ENCODE measurements at places on chromosomes 2 and 18.

DNA sequence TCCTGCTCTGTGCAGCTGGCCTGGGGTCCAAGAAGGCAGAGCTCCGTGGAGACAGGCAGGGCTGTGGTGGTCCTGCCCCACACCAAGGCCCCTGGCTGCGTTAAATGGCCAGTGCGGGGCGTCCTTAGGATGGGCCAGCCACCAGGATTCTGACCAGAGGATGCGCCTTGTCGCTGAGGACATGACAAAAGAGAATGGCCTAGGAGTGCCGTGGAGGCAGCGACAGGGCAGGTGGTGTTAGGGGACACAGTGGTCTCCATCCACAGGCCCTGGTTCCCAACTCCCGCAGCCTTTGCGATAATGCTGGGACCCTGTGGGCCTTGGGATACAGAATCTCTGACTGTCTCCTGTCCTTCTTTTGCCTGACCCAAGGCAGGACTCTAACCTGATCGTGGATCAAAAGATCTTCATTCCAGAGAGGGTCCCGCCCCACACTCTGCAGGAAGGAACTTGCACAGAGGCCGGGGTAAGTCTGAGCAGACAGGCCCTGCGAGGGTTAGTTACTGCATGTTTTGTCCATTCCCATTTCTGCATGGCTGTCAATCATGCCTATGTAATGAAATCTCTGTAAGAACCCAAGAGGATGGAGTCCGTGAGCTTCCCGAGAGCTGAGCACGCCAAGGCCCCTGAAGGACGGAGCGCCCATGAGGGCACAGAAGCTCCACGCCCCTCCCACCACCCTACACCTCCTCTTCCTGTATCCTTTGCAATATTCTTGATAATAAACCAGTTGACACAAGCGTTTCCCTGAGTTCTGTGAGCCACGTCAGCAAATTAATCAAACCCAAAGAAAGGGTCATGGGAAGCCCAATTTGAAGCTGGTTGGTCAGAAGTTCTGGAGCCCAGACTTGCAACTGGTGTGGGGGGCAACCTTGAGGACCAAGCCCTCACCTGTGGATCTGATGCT is 251.5 kb upstream of the SALL3 start:
- no peak for DNase-seq

DNA sequence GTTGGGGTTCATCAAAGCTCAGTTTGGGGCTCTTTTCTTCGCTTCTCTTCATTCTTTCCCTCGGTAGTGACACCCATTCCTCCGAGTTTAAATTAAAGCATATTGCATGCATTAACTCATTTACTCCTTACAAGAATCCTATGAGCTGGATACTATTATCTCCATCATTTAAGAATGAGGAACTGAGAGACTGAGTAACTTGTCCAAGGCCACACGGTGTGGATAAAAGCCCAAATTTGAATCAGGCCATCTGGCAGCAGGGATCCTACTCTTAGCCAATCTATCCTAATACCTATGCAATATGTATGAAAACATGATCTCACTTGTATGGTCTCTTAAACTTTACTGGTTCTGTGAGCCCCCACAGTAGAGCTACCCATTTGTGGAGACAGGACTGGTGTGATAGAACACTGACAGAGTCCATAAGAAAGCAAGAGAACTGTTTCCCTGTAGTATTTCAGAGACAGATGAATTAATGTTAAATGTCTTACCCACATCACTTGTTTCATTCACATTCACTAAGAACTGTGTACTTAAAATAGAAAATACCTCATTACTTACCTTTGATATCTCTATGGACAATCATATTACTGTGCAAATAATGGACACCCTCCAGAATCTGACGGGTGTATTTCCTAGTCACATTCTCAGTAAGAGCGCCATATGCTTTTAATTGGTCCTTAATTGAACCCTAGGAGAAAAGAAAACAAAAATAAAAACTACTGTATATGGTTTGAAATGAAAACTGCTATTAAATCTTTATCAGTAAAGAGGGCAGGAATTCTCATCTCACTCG is 20.4 kb upstream of the ERCC3 start:
- no peak for DNase-seq

- no peak for DNase-seq
These were observed 74.5 kb downstream of the SPRED2 start for GRCh38 chr2:65357959-65358294.

DNA sequence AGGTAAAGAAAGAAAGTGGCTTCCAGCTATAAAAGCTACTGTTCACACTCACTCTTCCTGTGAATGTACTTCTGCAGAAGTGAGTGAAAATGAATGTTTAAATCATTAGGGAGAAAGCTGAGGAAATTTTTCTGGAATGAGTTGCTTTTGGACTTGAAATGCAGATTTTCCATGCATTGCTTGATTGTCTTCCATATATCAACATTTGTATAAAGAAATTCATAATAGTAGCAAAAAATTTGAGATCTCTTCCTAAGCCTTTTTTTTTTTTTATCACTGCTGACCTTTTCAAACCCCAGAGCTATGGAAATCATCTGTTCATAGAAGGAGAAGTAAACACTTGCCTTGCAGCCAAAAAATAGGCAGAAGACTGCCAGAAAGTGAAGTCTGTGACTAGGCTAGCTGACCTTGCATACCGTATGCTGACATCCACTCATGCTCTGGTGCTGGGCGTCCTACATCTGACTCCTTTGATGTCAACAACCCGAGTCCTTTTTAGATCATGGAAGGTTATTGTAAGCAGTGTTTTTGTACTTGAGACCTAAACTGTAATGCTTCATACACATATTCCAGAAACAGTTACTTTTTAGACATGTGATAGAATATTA is 154.5 kb upstream of the RASGRP3 start:
- DNase-seq = peak; percentile 84

DNA sequence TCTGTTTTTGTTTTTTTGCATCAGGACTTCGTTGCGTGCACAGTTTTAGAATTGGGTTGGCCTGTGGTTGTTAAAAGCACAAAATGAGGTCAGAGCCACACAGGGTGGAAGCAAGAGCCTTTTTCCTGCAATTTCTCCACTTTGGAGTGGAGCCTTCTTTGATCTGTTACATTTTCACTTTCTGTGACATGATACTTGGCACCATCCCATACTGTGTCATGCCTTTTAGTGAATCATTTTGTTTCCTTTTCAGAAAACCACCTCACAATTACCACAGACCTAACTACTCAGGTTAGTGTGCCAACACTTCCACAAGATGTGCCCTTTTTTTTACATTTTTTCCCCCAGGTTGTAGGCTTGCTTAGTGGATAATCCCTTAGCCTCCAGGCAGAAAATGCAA is 32.5 kb downstream of the MERTK start:
- DNase-seq = peak; percentile 10

GRCh38 chr2:28370354-28370753 is 22.3 kb upstream of the FOSL2 start:
- no peak for DNase-seq

GRCh38 chr18:23812546-23813440 is 123.5 kb downstream of the LAMA3 start:
- no peak for DNase-seq

DNA sequence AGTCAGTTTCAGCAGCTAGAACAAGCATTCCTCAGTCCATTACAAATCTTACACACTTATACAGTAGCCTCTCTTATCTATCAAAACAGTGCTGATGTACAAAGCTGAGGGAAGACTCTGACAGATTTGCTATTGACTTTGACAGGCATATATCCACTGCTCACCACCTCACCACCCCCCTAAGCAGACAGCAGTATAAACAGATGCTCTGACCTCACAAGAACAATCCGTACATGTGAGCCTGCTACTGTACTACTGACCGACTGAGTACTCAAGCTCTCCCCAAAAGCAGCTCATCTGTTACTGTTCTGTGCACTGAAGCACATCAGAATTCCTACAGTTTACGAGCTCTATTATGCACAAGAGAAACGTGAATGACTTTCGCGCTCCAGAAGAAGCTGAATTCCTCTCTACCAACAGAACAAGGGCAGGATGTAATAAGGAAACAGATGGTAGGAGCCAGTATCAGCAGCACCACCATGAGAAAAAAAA is 95.6 kb upstream of the PDE1A start:
- no peak for DNase-seq

DNA sequence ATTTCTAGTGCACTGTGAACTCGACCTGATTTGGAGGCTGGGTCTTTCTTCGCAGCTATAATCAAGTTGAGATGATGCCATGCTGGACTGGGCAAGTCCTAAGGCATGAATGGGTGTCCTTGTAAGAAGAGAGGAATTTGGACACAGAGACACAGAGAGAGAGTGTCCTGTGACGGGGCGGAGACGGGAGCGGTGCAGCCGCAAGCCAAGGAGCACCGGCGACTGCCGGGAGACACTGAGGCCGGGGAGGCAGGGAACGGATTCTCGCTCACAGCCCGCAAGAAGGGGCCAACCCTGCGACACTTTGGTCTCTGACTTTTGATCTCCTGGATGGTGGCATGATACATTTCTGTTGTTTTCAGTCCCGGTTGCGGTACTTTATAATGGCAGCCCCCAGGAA is 22.4 kb upstream of the MBP start:
- DNase-seq = no peak

GRCh38 chr2:125471963-125472362 is 1184.0 kb upstream of the GYPC start:
- no peak for DNase-seq

DNA sequence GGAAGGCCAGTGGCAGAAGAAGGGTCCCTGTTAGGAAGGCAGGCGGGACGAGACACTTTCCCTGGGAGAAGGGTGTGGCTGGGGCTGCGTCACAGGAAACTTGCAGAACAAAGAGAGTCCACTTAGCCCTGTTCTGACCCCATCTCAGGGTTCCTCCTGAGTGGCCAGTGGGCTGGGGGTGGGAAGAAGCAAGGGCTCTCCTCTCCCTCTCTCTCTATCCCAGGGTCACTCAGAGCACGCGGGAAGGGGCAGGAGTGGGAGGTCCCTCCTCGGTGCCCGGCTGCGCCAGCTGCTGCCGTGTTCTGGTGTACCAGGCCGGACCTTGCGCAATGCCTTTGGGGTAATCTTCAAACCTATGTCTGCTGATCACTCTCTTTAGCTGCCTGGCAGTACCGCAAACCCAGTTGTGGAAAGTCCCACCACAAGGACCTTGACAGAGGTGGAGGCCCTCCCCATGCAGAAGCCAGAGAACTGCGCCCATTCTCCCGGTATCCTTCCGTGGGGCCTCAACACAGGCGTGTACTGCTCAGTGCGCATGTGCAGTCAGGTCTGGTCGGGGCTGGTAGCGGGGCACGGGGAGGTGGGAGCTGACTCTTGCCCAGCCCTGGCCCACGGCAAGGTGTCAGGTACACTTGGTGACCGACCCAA is 47.8 kb upstream of the ST3GAL5 start:
- DNase-seq = no peak

- peak; percentile 8 for DNase-seq
These were observed 91.7 kb downstream of the DTNA start for GRCh38 chr18:34801774-34802173.

DNA sequence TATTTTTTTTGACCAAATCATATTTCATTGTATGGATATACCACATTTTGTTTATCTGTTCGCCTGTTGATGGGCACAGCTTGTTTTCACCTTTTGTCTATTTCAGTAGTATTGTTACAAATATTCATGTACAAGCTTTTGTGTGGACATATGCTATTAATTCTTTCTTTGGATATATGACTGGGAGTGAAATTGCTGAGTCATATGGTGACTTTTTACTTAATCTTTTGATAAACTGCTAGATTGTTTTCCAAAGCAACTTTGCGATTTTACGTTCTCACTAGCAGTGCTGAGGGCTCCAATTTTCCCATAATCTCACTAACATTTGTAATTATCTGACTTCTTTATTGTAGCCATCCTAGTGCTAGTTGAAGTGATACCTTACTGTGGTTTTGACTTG is 112.4 kb downstream of the CD8B2 start:
- DNase-seq = no peak

DNA sequence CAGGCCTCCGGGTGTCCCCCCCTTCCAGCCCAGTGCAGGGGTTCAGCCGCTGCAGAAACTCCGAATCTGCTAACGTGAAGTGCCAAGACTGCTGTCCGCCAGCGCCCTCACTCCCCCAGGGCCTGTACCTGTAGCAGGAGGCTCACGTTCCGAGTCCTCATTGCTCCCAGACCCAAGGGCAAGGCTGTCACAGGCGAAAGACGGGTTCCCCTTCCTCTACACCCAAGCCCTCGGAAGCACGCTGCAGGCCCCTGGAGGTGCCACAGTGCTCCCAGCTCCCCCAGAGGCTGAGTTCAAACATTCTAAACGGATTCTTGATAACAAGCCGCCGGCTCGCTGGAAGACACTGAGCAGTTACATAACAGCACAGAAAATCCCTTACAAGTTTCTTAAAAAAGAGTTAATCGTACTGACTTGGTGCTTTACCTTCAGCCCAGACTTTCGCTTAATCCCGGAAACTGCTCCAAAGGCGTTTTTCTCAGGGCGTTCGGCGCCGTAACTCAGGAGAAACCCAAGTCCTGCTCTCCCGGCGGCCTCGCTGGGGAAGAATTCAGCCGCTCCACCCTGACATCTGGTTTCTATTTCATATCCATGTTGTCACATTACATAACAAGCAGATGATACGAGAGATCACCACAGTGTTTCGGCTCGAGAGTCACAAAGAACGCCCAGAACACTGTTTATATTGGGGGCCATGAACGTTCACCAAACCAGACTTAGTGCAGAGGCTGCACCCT is 92.0 kb downstream of the HDAC4 start:
- peak; percentile 52 for DNase-seq

GRCh38 chr2:139293992-139294548 is 513.9 kb upstream of the NXPH2 start:
- DNase-seq = no peak

DNA sequence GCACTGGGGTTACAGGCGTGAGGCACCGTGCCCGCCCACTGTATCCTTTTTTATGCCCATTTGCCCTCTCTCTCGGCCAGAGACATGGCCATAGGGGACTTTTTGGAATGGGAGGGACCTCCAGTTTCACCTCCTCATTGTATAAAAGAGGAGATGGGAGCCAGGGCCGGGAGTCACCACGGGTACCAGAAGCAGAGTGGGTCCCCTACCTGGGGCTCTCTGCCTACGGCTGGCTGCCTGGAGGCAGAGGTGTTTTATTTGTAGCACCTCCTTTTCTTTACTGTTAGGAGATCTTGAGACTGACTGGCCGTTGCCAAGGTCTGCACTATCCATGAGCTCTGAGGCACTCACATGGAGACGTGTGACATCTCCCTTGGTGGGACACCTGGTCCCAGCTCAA is 162.8 kb downstream of the LDLRAD4 start:
- DNase-seq = no peak

GRCh38 chr2:204046145-204046544 is 109.6 kb downstream of the ICOS start:
- DNase-seq = no peak

DNA sequence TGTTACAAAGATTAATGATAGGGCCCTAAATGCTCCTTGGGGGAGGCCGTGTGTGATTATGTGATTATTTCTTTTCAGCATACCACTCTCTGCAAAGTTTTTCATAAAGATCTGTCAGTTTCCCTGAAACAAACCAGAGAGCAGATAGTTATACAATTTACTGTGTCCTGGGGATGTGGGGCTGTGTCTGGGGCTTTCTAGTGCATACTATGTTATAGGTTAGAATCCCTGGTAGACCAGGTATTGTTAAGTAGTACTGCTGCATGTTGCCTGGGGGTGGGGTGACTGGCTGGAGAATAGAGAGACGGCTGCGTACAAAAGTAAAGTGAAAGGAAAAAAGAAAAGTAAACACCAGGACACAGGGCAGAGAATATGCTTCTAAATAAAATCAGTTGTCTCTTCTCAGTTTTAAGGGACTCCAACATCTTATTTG is 3.3 kb upstream of the CCBE1 start:
- DNase-seq = no peak
